CD8-positive, alpha-beta T cell (primary cell): ENCODE measurements at places on chromosomes 11 and 22.

- DNase-seq = no peak
Observed at GRCh38 chr11:132123449-132123848, 753.0 kb downstream of the NTM start.

- DNase-seq = no peak
Observed at GRCh38 chr11:57546869-57547475, 9.6 kb downstream of the SMTNL1 start.

- DNase-seq = peak; percentile 82
Observed at GRCh38 chr11:9535189-9535781, 38.2 kb upstream of the WEE1 start.

DNA sequence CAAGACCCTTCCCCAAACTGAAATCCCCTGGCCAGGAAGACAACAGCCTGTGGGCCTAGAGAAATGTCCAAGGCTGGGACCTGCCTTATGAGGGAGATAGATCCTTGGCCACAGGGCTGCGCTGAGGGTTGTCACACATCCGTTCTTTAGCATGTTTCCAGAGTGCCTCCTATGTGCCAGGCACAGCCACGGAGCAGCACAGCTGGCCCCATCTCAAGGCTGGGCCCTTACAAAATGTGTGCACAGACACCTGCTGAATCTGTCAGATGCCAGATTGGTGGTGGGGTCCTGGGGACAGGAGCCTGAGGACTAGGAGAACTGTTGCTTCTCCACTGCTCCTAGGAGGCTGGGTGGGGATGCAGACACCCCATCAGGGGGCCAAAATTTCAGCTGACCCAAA lies 11.2 kb downstream of the GRIK4 start:
- DNase-seq = no peak

DNA sequence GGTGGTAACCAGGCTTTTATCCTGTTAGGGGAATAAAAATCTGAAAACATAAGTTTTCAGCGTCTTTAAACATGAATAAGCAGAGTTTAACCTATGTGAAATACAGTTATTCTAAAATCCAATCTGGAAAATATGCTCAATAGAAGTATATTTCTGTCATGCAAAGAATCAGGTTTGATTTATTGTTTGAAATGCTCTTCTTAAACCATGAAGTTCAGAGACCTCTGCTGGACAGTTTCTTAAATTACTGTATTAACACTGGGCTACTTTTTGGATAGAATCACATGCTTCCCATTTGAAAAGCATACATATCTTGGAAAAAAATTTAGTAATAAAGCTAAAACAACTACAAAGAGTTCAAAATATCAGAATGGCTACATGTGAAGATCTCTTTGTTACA lies 25.4 kb downstream of the APIP start:
- DNase-seq = no peak

GRCh38 chr22:36124666-36125065 lies 35.9 kb downstream of the APOL3 start:
- DNase-seq = no peak

DNA sequence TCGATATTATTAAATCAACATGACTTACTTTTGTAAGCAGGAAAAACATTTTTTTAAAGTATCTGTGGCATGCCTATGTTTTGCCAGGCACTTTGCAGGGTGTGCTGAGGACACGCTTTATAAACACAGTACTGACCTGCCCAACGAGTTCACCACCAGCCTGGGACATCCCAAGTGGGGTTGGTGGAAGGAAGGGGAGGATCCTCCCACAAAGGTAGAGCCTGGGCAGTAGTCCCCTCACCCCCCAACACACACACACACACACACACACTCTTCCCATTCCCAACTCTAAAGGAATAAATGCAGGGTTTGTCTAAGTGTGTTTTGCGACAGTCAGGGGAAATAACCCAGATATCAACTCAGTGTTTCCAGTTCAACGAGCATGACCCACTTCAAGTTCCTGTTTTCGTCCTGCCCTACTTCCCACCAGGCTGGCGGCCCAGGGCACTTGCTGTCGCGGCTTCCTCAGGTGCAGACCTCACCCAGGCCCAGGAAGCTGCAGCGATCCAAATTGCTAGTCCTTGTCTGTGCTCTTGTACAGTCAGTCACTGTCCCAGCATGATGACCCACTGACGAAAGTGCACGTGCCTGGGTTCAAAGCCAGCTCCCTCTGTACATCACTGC lies 3.1 kb downstream of the CERK start:
- peak; percentile 80 for DNase-seq

- no peak for DNase-seq
Observed at GRCh38 chr11:66863428-66864125, 6.7 kb downstream of the LRFN4 start.

- DNase-seq = no peak
Observed at GRCh38 chr11:94728541-94728940, 39.6 kb upstream of the AMOTL1 start.

DNA sequence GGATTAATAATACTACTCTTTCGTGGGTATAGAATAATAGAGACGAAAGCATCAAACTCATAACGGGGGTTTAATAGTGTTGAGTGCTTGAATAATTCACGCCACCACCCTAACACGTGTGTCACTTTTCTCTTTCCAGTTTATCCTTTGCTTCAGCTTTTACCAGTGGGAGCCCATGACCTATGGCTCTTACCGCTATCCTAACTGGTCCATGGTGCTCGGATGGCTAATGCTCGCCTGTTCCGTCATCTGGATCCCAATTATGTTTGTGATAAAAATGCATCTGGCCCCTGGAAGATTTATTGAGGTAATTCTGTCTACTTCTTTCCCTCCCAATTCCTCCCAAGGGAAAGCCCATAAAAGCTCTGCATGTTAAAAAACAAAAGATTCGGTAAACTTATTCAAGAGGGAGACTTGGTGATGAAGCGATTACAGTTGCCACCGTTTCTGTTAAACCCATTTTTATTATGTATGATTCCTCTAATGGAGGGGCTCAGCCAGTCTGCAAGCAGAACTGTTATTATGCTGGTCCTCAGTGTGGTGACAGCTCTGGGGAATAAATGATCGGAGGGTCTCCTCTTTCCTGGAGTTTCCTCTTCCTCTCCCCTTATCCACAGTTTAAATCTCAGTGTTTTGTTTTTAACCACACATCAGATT lies 17.1 kb upstream of the NELL1 start:
- no peak for DNase-seq

DNA sequence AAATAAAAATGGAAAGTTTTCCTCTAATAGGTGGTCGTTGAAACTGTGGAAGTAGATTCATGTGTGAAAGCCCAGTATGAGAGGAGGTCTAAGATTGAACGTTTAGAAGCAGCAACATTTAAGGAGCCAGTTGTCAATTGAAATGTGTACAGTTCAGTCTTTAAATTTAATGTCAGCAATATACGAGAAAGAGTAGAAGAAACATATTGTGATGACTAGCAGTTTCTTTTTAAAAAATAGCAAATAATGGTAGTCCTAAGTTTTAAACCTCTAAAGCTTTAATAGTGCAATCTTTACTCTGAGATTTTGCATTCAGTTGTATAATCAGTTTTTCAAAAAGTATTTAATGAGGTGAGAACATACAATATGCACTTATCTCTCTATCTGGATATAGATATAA lies 44.9 kb downstream of the TMEM135 start:
- DNase-seq = no peak

- no peak for DNase-seq
Observed at GRCh38 chr11:83112886-83113285, 41.2 kb upstream of the RAB30 start.

GRCh38 chr11:101949680-101950220 lies 33.4 kb upstream of the ANGPTL5 start:
- DNase-seq = no peak

- no peak for DNase-seq
Observed at GRCh38 chr11:114192841-114193389, 103.3 kb upstream of the NNMT start.

GRCh38 chr22:30308518-30309230 lies 18.1 kb downstream of the TBC1D10A start:
- DNase-seq = no peak

DNA sequence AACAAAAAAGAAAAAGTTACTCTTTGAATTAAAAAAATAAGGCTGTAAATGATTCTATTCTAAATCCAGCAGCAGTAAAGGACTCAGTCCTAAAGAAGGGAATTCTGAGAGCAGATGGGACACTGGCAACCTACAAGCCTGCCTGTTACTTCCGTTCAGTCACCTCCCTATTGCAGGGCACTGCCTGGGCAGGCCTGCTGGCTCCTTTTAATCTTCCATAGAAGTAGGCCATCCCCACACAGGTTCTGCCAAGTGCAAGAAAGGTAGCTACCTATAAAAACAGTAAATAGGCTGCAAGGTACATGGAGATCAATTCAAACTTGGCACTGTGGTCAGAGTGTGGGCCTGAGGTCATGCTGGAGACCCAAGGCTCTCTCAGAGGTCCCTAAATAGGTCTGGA lies 136.4 kb downstream of the TRIM44 start:
- no peak for DNase-seq

GRCh38 chr11:70174547-70175235 lies 28.4 kb upstream of the FADD start:
- DNase-seq = no peak

GRCh38 chr11:79447038-79447786 lies 6.4 kb upstream of the TENM4 start:
- DNase-seq = no peak

DNA sequence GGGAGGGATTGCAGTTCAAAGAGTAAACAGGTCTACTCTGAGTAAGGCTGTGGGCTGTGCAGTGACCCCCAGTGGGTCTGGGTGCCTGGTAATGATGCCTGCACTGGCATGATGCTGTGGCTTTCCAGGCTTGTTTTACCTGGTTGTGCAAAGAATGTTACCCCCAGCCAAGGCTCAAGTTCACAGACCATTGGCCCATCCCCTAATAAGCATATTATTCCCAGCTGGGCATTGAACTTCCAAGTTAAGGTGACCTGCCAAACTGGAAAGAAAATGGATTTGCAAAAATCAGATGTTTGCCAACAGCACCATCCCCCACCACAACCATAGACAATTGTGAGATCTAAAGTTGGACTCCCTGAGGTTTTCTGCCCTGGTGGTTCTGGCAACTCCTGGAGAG lies 7.9 kb upstream of the EHF start:
- DNase-seq = no peak

- no peak for DNase-seq
Observed at GRCh38 chr22:17629173-17629489, 582 bp upstream of the ATP6V1E1 start.

- peak; percentile 86 for DNase-seq
Observed at GRCh38 chr11:1852877-1853276, at the start of gene LSP1. TSS of gene LSP1 (plus strand) at chr11:1853084. CDS start at chr11:1853145, 61 bp downstream.

GRCh38 chr11:60098508-60098907 lies 10.0 kb downstream of the MS4A2 start:
- no peak for DNase-seq

DNA sequence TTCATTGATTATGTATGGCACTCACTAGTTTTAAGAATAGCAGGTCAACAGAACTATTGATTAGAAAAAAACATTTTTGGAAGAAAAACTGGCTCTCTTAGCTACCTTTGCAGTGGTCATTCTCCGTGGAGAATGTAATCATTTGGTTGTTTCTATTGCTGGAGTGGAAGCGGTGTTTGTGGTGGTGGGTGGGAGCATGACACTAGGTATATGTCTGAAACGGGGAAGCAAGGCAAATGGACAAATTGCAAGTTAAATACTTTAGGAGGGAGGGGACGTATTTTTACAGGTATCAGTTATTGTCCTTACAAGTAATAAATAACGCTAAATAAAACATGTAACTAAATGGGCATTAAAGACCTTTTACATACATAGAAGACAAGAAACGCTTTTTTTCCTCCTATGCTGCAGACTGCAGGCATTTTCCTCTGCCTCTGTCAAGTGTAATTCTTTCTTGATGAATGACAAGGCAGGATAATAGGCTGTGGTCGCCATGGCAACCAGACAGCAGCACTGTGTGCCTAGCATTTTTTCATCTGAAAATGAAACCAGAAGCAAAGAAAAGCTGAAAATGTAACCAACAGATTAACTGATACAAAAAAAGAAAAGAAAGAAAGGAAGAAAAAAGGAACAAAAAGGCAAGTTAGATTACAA lies 46.2 kb downstream of the BLID start:
- DNase-seq = no peak

- DNase-seq = no peak
Observed at GRCh38 chr22:29216011-29216872, 10.5 kb downstream of the EMID1 start.

- no peak for DNase-seq
Observed at GRCh38 chr22:35446365-35446764, 46.4 kb downstream of the MCM5 start.

GRCh38 chr11:46658259-46658658 lies 40.9 kb downstream of the ATG13 start:
- no peak for DNase-seq

GRCh38 chr11:119750056-119750455 lies 21.1 kb upstream of the NECTIN1 start:
- no peak for DNase-seq

GRCh38 chr11:130671801-130672700 lies 223.6 kb downstream of the ADAMTS15 start:
- no peak for DNase-seq

- no peak for DNase-seq
Observed at GRCh38 chr22:42387631-42388030, 44.6 kb downstream of the NFAM1 start.

DNA sequence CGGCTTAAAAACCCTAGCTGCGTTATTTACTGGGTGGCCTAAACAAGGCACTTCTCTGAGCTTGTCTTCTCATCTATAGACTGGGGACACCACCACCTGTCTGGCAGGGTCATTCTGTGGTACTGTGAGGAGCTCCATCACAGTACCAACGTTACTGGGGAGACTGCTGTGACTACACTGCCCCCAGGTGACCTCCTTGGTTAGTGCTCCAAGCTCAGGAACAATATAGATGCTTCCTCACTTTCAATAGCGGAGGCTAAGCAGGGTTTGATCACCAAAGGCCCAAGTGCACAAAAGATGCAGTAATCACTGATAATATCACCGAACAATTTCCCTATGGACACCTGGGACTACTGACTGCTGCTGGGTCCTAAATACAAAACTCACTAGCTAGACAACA lies 18.8 kb downstream of the PRPF19 start:
- DNase-seq = no peak

- DNase-seq = no peak
Observed at GRCh38 chr11:36012455-36012854, 68.6 kb downstream of the LDLRAD3 start.

DNA sequence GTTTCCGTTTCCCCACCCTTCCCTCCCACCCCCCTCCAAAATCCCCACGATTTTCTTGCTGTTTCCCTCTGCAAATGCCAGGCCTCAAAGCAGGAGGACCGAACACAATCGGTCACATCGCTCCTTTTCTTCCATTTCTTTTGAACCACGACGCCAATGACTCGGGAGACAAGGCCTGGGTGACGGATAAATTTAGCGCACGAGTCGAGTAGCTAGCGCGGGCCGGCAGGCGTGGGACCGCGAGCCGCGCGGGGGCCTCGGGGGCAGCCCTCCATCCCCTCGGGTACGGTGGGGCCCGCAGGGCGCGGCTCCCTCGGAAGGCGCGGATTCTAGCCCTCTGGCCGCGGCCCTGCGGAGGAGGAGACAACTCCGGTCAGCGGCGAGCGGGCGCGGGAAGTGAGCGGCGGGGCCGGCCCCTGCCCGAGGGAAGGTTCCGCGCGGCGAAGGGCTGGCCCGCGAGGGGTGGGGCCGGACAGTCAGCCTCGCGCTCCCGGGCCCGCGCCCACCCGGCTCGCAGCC lies 414 bp downstream of the JOSD1 start:
- DNase-seq = no peak

- DNase-seq = no peak
Observed at GRCh38 chr11:123822032-123822431, 15.9 kb upstream of the OR6M1 start.
